T-helper 1 cell (primary cell): ENCODE measurements at places on chromosomes 1 and 21.
A peak's percentile ranks its signal among the peaks of the same experiment; 100 is the strongest.

DNA sequence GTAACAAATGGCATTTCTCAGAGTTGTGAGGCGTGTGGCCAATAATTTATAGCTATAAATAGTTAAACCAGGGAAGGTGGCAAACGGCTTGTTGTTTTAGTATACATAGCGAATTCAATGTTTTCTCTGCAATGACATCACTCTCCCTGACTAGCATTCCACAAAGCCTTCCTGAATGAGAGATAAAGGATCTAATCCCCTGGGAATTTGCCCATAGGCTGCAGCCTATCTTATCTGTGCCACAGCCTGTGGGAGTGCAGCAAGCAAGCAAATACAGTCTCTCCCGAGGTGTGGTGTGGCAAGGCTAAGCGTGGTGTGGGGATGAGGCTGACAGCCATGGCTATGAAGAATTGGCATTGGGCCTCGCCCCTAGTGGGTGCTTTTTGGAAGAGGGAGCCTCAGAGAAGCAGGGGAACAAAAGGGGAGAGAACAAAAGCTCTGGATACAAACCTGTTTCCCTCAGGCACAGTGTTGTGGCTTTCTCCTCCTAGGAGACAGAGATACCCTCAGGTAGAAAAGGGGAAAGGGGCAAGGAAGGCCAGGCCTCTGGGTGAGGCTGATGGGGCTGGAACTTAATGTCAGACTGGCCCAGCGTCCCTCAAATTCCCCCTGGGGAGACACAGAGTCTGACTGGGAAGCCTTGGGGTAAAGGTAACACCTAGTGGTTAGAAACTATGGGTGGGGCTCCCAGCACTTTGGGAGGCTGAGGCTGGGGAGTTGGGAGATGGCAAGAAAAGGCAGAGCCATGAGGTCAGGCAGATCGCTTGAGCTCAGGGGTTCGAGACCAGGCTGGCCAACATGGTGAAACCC, 8.9 kb downstream of the TAGLN2 start:
- no peak for DNase-seq

DNA sequence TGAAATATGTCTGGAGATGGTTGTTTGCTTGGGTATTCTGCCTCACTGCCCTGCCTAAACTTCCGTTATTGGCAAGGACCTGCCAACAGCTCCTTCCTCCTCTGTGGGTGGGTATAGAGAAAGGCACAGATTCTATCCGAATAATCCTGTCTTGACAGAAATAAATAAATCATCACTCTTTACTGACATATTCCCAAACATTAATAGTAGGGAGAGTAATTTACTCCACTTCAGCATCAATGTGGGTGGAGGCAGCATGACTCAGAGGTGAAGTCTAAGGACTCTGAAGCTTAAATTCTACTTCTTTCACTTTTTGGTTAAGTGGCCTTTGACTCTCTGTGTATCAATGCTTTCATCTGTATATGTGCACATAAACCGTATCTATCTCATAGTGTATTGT, 2.9 kb downstream of the CD84 start:
- DNase-seq = peak; percentile 46

DNA sequence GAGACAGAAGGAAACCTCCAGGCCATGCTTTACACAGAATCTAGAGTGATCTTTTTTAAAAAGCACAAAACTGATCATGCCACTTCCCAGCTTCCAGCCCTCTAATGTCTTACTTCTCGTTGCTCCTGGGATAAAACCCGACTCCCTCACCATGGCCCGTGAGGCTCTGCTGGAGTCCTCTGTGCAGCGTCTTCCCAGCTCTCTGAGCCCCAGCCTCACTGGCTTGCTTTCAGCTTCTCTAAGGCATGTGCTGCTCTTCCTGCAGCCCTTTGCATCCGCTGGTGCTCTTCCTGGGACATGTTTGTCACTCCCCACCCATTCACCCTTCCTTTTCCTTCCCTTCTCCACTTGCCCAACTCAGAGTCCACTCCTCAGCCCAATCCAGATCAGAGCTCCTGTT, 184.1 kb downstream of the AK5 start:
- DNase-seq = no peak

DNA sequence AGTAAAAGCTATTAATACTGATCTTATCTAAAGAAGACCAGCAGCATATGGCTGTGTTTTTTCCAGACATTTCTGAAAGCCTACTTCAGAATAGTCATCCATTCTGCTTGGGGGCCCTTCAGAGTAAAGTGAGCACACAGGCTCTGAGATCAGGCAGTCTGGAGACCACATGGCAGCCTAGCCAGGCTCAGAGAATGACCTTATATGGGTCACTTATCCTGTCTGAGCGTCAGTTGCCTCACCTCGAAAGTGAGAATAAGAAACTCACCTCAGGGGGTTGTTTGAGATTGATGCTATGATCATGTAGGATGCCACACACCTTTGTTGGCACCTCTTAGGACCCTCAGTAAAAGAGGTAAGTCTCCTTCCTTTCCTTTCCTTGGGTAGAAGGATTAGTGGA, 270.4 kb downstream of the GRIK1 start:
- DNase-seq = no peak

GRCh38 chr1:168360151-168361021, 79.7 kb downstream of the TBX19 start:
- no peak for DNase-seq

- no peak for DNase-seq
These were observed 195.1 kb upstream of the TMEM51 start for GRCh38 chr1:14958249-14959058.

- DNase-seq = no peak
These were observed 54.3 kb upstream of the SH3GLB1 start for GRCh38 chr1:86650065-86650464.

DNA sequence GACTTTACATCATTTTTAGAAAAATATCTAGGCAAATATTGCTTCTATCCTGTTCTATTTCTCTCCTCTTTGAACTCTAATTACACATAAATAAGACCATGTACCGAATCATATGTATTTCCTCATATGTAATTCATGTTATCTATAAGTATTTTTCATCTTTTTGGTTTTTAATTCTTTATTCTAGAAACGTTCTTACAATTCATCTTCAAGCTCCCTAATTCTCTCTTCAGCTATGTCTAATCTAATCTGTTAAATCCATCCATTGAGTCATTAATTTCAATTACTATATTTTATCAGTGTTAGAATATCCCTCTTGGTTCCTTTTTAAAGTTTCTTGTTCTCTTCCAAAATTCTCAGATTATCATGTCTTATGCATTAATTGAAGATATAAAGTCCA, 61.8 kb downstream of the DUSP10 start:
- DNase-seq = no peak

GRCh38 chr21:41251961-41252642, 64.5 kb upstream of the FAM3B start:
- DNase-seq = no peak

DNA sequence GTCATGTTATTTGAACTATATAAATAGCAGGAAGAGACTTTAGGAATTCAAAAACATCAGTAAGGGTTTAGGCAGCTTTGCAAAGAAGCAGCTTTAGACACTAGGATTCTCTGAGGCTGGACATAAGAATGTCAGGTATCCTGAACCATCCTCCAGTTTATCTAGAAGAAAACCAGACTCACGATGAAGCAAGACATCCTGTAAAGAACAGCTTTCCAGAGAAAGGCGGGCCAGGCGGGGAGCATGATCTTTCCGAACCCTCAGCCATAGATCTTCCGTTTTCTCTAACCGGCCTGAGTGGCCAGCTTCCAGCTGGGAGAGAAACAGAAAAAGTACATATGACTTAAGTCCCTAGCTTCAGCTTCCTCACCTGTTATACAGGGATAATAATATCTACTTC, 39.3 kb upstream of the RBBP5 start:
- DNase-seq = no peak

DNA sequence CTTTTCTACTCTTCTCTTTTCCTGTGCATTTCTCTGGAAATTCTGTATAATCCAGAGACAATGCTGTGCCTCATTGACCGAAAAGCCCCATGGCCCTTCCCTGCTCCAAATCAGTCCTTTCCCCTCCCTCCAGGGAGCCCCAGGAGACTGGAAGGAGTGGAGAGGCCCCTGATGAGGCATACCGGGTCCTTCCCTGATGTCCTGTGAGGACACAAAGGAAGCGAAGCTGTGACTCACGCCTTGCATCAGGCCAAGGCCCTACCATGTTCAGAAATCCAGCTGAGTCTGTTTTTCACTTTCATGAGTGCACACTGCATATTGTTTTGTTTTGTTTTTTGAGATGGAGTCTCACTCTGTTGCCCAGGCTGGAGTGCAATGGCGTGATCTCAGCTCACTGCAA, 38.7 kb upstream of the BECN2 start:
- no peak for DNase-seq

- no peak for DNase-seq
These were observed 30.3 kb downstream of the SELL start for GRCh38 chr1:169681140-169681539.

GRCh38 chr1:56034847-56035481, 544.4 kb downstream of the PLPP3 start:
- no peak for DNase-seq

GRCh38 chr1:115114308-115114707, 25.0 kb upstream of the TSPAN2 start:
- DNase-seq = no peak

GRCh38 chr1:201288765-201289164, 5.5 kb downstream of the PKP1 start:
- DNase-seq = no peak

DNA sequence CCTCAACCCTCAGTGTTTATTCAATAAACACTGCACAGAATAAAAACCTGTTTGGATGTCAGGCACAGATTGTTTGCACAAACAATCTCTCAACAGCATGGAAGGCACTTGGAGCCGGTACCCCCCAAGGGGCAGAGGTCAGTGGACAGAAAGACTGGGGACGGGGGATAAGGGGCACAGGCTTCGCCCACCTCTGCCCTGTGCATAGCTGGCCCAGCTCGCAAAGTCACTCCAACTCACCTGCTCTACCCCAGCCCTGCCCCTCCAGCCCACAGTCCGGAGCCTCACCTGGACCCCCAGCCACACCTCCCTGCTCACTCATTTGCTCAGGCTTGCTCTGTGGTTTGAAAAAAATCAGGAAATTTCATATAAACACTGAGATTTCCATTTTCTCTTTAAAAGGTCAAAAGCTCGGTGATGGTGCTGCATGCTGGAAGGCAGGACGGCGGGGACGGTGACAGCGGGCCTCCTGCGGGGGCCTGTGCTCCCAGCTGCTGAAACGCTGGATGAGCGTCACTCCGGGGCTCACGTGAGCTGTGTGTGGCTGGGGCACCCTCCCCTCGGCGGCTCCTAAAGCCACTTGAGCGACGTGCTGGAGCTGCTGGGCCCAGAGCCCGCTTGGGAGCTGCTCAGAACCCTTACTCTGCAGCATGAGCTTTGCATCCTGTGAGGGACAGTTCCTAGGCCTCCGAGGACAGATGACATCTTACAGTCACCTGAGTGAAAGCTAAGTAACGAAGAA, 54.5 kb downstream of the PRDM15 start:
- no peak for DNase-seq

GRCh38 chr1:2378956-2379732, 12.2 kb downstream of the MORN1 start:
- no peak for DNase-seq

- DNase-seq = no peak
These were observed 31.4 kb downstream of the RABGAP1L start for GRCh38 chr1:174190691-174191199.

GRCh38 chr1:54781023-54781723, 16.9 kb upstream of the PARS2 start:
- DNase-seq = no peak

GRCh38 chr1:23402286-23403037, 22.1 kb downstream of the TCEA3 start:
- no peak for DNase-seq

- no peak for DNase-seq
These were observed 282.1 kb downstream of the OMA1 start for GRCh38 chr1:58264462-58264861.

DNA sequence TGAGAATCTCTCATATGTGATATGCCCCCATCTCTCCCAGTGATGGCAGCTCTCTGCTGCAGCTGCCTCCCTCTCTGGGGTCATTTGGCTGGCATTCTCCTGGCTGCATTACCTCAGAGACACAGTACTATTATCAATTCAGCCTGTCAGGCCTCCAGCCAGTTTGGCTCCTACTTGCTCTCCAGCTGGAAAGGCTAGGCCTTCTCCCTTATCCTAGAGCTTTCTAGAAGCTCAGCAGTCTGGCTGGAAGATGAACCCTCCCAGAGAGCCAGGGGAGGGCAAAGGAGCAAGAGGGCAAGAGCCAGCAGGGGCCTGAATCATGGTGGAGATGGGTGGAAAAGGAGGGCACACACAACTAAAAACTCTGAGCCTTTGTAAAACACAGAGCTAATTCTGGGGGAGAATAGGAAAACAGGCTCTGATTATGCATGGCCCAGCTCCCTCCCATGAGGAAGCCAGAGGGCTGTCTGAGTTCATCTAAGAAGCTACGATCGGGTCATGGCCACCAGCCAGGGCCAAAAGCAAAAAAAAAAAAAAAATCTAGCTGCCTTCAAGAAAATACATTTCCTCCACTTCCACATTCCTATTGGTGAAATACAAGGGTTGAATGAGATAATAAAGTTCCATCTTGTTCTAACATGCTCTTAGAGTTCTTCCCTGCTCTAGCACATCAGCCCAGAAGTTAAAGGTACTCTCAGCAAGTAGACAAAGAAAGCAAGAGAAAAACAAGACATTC, 8.8 kb downstream of the LAMB3 start:
- no peak for DNase-seq

DNA sequence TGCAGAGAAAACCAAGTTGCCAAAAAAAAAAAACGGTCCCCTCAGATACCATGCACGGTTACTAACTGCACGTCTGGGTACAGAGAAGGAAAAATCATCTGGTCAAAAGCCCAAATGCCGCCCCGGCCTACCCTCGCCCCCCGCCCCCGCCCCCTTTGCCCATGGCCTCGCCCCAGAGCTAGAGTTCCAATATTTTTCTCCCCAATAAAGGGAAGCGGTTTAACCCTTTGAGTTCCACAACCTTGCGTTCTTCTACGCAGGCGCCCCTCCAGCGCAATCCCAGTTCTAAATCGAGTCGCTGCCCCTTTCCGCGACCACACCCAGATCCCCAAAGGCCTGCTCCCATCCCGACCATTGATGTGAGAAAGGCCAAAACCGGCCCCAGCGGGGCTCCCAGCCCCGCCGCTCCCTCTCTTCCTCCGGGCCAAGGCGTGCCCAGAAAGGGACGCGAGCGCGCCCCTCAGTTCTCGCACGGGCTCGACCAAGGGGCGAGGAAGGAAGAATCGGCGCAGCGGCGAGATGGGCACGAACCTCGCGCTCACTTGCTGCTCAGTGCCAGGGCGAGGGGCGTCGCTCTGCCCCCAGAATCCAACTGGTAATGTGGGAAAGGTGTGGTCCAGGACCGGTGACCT, 797 bp downstream of the WDR47 start:
- no peak for DNase-seq

- no peak for DNase-seq
These were observed 17.3 kb downstream of the SLC9A1 start for GRCh38 chr1:27137544-27138075.
